ENCODE measurements at places on chromosomes 6 and 20. TPM values are rescaled to one million over a fixed set of nuclear protein-coding genes. Genes with fewer than 3 reads are reported as not detected.

Gene POU5F1
- not detected for total RNA-seq

Gene UBD
- not detected for total RNA-seq

Gene HMGCLL1
- not detected for total RNA-seq

Gene RAET1L
- total RNA-seq = not detected

Gene ZKSCAN4
- 1.4 TPM for total RNA-seq

Gene RXRB
- 40.0 TPM for total RNA-seq

Gene INSM1
- not detected for total RNA-seq

GRCh38 chr6:125114248-125114858 lies 39.2 kb upstream of the TPD52L1 start:
- DNase-seq = peak; percentile 24

DNA sequence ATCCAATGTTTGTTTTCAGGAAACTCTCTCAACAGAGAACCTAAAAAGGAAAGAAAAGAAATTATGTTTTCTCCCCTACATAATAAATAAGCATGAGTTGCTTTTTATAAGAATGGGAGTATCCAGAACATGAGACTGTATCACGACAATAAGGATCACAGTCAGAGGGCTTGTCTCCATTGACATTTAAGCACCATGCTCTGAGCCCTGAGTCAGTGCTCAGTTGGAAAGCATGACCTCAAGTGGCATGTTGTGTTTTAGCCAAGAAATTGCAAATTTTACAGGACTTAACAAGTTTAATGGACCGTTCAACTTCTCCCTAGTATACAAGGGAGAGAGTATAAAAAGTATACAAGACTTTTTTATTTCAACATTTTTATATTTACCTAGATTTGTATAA lies 431.6 kb downstream of the GJA1 start:
- DNase-seq = no peak

DNA sequence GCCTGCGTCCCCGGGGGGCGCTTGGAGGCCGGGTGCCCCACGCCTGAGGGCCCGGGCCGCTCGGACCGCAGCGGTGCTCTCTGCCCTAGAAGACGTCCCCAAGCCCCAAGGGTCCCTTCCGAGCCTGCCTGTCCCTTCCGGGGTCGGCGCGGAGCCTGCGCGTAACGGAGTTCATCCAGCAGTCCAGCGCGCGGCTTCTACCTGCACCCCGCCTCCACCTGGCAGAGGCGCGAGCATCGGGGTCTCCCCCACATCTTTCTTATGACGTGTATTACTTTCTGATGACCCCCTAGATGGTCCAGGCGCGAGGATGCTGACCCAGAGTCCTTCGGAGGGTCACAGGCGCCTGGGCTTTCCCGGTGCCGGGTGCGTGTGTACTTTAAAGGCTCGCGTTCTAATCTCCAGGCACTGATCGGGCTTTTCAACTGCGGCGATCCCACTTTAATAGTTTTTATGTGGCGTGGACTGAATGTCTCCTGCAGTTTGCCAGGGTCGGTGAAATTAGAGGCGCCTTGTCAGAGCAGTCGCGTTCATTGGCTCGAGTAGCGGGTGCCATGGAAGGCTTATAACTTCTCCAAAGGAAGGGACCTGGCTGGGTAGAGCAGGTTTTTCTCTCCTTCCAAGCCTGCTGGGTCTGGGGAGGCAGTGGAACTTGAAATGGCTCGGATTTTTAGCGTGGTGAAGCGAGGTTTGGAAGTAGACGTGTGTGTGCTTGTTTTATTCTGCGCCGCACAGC lies 912 bp downstream of the EYA4 start:
- no peak for DNase-seq

DNA sequence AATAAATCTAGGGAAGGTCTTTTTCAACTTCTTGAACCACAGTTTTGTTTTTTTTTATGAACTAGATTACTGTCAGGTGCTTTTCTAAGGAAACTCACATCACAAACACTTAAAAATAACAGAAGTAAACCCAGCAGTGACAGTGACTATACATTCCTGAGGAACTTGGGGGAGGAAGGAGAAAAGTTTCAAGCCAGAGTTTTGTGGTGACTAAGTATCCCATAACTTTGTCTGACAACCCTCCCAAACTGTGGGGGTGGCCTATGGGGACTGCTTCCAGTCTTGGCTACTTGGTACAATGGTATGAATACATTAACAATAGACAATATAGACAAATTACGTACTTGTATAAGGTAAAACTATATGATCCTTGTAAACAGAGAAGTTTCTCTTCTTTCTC lies 202.5 kb upstream of the MAN1A1 start:
- DNase-seq = no peak

GRCh38 chr6:162198925-162199324 lies 528.6 kb downstream of the PRKN start:
- DNase-seq = no peak

DNA sequence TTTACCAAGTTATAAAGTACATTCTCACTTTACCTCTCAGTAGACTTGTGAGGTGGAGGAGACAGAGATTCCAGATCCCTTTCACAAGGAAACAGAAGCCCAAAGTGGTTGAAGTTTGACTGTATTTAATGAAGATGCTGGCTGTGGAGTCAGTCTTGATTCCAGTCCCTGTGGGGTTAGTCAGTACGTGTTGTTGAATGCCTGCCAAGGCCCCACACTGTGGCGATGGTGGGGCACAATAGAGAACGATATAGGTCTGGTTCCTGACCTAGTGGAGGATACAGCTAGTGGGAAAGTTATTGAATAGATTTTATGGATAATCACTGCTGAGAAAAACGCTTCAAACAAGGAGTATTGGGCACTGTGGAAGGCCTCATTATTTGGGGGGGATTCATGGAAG lies 71.4 kb downstream of the LRRC1 start:
- DNase-seq = no peak

GRCh38 chr6:153804755-153805330 lies 234.2 kb upstream of the OPRM1 start:
- no peak for DNase-seq

DNA sequence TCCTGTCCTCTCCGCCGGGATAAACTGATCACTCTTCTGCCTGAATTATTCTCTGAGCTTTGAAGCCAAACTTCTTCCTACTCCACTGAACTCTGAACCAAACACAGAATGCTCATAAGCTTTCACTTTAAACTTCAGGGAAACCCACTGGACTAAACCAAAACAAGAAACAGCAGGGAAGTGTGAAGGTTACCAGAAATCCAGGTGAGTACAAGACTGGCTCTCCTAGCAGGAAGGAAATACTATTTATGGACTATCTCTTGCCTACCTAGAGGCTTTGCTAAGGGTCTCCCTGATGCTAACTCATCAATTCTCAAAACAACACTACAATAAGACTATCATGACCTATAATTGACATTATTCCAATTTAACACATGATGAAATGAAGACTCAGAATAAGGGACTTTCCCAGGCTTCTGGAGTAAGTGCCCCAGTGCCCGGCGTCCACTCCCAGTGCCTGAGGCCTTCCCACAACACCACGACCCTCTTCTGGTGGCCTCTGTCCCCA lies 145.0 kb downstream of the ZDHHC14 start:
- no peak for DNase-seq

DNA sequence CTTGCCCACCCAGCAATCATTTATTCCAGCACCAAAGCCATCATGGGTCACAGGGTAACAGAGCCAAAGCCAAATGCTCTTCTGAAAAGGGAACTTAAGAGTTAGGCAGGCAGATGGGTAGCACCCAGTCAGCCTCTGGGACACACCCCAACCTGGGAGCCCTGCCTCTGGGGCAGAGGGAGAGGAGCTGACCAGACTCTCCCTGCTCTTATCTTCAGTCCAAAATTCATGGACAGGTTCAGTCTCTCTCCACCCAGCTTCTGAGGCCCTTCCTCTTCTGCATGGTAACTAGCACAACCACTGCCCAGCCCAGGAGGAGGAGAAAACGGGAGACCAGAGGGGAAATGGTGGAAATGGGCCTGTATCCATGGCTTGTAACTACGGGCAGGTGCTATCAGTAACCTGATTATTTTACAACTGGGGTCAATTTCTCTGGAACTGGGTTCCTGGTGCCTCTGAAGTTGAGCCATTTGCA lies 105.4 kb downstream of the NOL4L start:
- DNase-seq = no peak

- DNase-seq = no peak
These were observed 14.0 kb downstream of the MRPS18A start for GRCh38 chr6:43673444-43674084.

- peak; percentile 48 for DNase-seq
These were observed 1.3 kb upstream of the SDCBP2 start for GRCh38 chr20:1330075-1330830.

- no peak for DNase-seq
These were observed 3.2 kb downstream of the DEFB125 start for GRCh38 chr20:90651-91050.

- peak; percentile 76 for DNase-seq
These were observed 14.7 kb downstream of the UCKL1 start for GRCh38 chr20:63941282-63942081.

DNA sequence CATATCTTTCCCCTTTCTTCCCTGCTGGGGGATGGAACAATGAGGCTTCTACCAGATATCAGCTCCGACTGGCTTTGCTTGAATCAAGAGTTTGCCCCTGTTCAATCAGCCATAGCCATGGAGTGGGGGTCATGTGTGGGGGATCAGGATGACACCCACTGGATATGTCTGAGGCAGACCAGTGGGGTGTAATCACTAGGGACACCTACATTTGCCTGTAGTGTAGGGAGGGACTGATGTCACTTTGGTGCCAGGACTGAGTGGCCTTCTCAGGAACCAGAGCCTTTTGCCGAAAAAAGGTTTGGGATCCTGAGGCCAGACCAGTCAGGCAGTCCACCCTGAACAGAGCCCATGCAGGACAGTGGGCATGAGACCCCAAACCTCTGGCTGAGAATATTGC lies 1.0 kb downstream of the ITPA start:
- DNase-seq = no peak

GRCh38 chr6:135229996-135230395 lies 48.9 kb downstream of the MYB start:
- DNase-seq = no peak

DNA sequence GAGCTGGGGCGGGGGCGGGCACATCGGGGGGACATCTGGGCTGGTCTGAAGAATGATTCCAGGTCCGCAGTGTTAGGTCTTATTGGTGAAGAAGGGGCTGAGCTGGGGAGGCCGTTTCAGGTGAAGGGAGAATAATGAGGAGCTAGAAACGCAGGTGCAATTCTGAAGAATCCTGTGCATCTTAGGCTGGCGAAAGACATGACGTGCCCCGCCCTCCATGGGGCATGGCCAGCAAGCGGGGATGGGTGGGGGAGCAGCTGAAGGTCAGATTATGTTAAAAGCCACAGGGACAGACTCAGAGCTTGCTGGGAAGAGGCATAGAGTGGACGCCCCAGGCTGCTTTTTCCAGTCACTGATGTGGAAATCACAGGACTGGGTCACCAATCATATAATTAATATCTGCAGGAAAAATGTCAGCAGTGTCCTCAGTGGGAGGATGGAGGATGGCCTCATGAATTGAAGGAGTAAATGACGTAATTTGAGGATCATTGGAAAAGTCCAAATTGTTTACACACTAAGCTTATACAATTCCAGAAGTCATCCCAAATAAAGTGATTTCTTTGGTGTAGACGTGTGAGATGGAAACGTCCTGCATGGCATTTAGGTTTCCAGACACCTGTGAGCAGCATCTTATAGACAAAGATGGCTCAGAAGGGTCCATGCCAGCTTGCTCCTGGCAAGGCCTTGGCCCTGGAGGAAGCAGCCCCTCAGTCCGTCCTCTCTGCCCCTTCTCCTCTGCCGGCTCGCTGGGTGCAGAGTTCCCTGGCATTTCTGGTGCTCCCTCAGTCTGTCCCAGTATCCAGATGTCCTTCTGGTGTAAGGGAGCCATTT lies 109.6 kb upstream of the FRMD1 start:
- DNase-seq = no peak

DNA sequence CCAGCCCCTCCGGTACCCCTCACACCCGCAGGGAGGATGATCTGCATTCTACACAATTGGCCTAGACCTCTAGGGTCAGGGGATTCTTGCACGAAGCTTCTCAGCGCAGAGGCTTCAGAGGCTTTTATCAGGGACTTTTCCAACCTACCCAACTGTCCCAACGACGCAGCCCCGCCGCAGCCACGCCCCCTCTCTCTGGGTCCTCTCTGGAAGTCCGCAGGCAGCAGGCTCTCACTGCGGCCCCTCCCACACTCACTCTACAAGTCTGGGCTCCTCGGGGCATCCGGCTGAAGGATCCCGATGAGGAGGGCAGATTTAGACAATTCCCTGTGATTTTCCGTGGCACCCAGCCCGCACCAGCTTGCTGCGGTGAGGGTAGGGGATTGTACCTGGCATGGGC lies 227.7 kb upstream of the RNF24 start:
- no peak for DNase-seq

DNA sequence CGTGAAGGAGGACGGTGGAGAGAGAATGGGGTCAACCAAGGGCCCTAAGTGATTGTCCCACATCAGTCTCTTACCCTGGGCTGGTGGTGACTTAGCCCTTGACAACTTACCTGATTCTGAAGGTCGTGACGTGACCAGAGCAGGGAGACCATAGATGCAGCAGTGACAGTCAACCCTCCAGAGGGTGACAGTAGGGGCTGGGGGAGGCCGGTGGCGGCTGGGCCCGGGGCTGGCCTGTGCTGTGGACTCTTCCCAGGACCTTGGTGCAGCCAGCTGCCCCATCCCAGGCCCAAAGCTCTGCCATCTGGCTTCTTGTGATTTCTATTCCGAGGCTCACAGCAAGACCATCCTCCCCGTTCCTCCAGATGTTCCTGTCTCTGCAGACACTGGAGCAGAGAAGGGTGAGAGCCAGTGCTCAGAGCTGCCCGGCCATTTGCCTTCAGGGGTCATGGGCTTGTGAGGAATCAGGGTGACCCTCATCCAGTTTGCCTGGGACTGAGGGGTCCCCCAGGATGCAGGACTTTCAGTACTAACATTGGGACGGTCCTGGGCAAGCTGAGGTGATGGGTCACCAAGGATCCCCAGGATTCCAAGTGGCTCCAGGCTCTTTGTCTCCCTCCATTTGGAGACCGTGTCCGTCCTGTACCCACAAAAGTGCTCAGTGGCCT lies 36.0 kb downstream of the SUMO4 start:
- no peak for DNase-seq

DNA sequence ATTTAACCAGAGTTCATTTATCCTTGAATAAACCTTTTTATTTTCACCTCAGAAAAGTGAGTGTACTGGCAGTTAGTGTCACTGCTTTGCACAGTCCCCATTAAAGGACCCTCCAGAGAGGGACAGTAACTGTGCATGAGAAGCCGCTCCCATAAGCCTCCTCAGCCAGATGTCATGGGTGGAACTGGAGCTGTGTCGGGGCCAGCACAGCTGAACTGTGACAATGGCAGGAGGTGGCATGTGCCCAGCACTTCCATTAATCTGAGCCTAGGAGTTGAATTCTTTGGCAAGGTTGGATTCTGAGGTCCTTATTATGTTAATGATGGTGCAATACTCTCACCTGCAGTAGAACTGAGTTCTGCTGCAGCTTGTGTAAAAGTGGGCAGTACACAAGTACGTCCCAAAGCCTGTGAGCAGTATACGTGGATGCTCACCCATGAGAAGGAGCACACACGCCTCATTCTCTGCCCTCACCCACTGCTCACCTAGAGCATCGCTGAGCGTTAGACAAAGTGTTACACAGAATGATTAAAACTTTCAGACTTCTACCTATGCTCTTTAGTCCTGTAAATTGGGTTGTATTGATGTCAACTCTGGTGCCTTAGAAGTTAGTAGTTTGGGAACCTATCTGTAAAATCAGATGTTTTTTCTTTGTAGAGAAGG lies 11.9 kb upstream of the CSE1L start:
- DNase-seq = no peak
